Hair follicular keratinocyte (primary cell): ENCODE measurements at places on chromosomes 16 and 17. TPM values are rescaled to one million over a fixed set of nuclear protein-coding genes. Genes with fewer than 3 reads are reported as not detected.

The KRT12 gene
- not detected in 2 replicates for total RNA-seq

The SMCR8 gene
- 6.4 and 8.8 TPM in 2 replicates for total RNA-seq

The GPR139 gene
- not detected in 2 replicates for total RNA-seq

The TEKT3 gene
- not detected in 2 replicates for total RNA-seq

The SLC35G6 gene
- not detected in 2 replicates for total RNA-seq

The TNFSF13 gene
- total RNA-seq = 0.80 and 5.9 TPM in 2 replicates

The NOB1 gene
- 42.6 and 50.1 TPM in 2 replicates for total RNA-seq

The OR3A3 gene
- not detected in 2 replicates for total RNA-seq

The RGS9 gene
- 0.86 and 2.0 TPM in 2 replicates for total RNA-seq

The ZG16B gene
- total RNA-seq = 0.23 and 0.31 TPM in 2 replicates

The SRSF1 gene
- 115 and 201 TPM in 2 replicates for total RNA-seq

The CNGB1 gene
- 2.7 and 3.5 TPM in 2 replicates for total RNA-seq

The DPEP1 gene
- not detected in 2 replicates for total RNA-seq

The SNX11 gene
- 19.0 and 23.7 TPM in 2 replicates for total RNA-seq

The SBK1 gene
- 0.08 TPM in 1 of 2 replicates, not detected in the other for total RNA-seq

The SEC14L5 gene
- total RNA-seq = 0.08 TPM in 1 of 2 replicates, not detected in the other

The WNT9B gene
- not detected in 2 replicates for total RNA-seq

The ARL5C gene
- not detected in 2 replicates for total RNA-seq

The RNF112 gene
- total RNA-seq = 0.42 and 1.0 TPM in 2 replicates

The TBC1D3G gene
- not detected in 2 replicates for total RNA-seq

The HOXB13 gene
- total RNA-seq = not detected in 2 replicates

The BCO1 gene
- total RNA-seq = not detected in 2 replicates

The FOXF1 gene
- not detected in 2 replicates for total RNA-seq

The C1QTNF8 gene
- not detected in 2 replicates for total RNA-seq

The ALDH3A1 gene
- 1.6 and 1.9 TPM in 2 replicates for total RNA-seq

The KRT31 gene
- total RNA-seq = 0.23 TPM in 1 of 2 replicates, not detected in the other

The BAHCC1 gene
- 1.8 and 4.0 TPM in 2 replicates for total RNA-seq

The TK1 gene
- 56.5 and 150 TPM in 2 replicates for total RNA-seq

The ARMC5 gene
- total RNA-seq = 6.4 and 8.2 TPM in 2 replicates
